ENCODE measurements at places on chromosomes 7 and 10. TPM values are rescaled to one million over a fixed set of nuclear protein-coding genes. Genes with fewer than 3 reads are reported as not detected.

GRCh38 chr10:28280652-28281051 lies 22.2 kb downstream of the MPP7 start:
- DNase-seq, result no peak
- H3K4me3 ChIP-seq, result no peak overlapping the region
- H3K27ac ChIP-seq, result no peak overlapping the region
- H3K27me3 ChIP-seq, result no peaks in the 10 kb centered on the region
- no peaks in the 10 kb centered on the region for H3K36me3 ChIP-seq

- no peak for DNase-seq
- no peak overlapping the region for H3K27ac ChIP-seq
- H3K4me1 ChIP-seq, result no peaks in the 10 kb centered on the region
- no peaks in the 10 kb centered on the region for H3K36me3 ChIP-seq
- H3K4me3 ChIP-seq, result no peak overlapping the region
Measured at GRCh38 chr7:138162236-138162635, 86.0 kb downstream of the AKR1D1 start.

DNA sequence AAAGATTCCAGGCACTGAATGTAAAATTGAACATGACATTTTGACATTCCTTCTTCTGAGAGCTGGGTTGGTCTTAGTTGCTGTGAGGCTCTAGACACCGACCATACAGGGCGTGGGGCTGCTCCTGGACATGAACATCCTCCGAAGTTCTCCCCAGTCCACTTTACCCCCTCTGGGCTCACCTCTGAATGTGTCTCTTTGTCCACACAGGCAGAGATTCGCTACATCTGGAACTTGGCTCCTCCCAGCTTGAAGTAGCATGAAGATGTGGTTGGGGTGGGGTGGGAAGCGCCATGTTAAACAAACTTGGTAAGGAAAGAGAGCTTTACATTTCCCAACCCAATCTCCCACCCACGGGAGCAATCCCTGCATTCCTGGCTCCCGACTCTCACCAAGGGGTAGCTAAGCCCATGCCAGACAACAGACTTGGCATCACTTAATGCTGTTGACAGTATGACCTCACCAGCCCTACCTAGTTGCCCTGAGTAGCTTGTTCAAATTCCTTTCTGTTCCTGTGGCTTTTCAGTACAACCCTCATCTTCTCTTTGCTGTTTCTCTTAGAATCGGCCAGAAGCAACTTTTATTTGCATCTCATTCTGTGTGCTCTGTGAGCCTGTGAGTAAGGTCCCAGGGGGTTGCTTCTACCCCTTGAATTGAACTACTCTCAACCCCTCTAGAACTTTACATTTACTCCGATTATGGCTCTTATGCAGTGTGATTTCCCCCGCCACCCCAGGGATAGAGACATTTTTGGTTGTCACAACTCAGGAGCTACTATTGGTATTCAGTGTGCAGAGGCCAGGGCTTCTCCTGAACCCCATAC lies 211.4 kb downstream of the SEC23IP start:
- H3K27ac ChIP-seq, result no peak overlapping the region
- no peaks in the 10 kb centered on the region for H3K4me1 ChIP-seq
- no peak for DNase-seq

- DNase-seq, result peak; percentile 7
- H3K4me3 ChIP-seq, result no peak overlapping the region
- H3K27ac ChIP-seq, result no peak overlapping the region
Measured at GRCh38 chr10:132534391-132535064, 3.1 kb upstream of the INPP5A start.

- DNase-seq, result no peak
- H3K36me3 ChIP-seq, result no peaks in the 10 kb centered on the region
- no peak overlapping the region for H3K4me3 ChIP-seq
- no peak overlapping the region for H3K27ac ChIP-seq
- no peaks in the 10 kb centered on the region for H3K27me3 ChIP-seq
Measured at GRCh38 chr10:31153161-31153560, 121.5 kb upstream of the ZNF438 start.

DNA sequence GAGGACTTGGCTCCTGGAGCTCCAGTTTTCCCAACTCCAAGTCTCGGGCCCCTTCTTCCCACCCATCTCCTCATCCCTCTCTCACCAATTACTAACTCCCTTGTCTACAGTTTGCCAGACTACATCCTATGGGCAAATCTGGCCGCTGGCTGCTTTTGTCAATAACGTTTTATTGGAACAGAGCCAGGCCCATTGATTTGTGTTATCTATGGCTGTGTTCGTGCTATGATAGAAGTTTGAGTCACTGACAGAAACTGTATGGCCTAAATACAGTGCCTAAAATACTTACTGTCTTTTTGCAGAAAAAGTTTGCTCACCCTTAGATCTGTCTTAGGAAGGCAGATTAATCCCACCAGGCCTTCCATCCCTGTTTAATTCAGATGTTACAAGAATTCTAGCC lies 71.3 kb downstream of the PIP4K2A start:
- no peak overlapping the region for H3K4me3 ChIP-seq
- no peaks in the 10 kb centered on the region for H3K27me3 ChIP-seq
- no peak overlapping the region for H3K27ac ChIP-seq
- no peaks in the 10 kb centered on the region for H3K4me1 ChIP-seq
- H3K36me3 ChIP-seq, result no peaks in the 10 kb centered on the region

GRCh38 chr7:106369352-106369751 lies 84.6 kb upstream of the NAMPT start:
- no peaks in the 10 kb centered on the region for H3K4me1 ChIP-seq
- no peaks in the 10 kb centered on the region for H3K36me3 ChIP-seq
- H3K4me3 ChIP-seq, result no peak overlapping the region

- H3K4me3 ChIP-seq, result no peak overlapping the region
- no peaks in the 10 kb centered on the region for H3K27me3 ChIP-seq
- no peak for DNase-seq
- H3K36me3 ChIP-seq, result no peaks in the 10 kb centered on the region
Measured at GRCh38 chr10:127444155-127444554, 105.0 kb upstream of the NPS start.

DNA sequence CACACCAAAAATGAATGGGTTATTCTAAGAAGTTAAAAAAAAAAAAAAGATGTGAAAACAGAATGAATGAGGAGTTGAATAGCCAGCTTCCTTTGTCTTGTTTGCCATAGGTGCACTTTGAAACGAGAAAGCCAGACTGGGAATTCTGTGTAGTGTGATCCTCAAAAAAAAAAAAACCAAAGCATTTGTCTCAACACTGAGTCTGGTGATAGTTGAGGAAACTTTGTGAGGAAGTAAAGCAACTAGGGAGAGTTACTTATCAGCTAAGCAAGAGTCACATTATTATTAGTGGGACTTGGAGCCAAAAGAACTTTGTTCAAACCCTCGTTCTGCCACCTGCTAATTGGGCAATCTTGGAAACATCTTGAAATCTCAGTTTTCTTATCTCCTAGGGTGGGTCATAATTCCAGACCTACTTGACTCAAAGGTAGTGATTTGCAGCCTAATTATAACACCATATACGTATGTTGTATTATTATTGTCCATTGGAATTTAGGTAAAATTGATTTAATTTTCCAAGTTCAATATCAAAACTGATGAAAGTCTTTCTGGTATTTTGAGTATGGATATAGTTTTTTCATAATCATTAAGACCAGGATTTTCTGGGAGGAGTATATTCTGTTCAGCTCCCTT lies 99.8 kb upstream of the GJD4 start:
- H3K27me3 ChIP-seq, result no peaks in the 10 kb centered on the region
- no peaks in the 10 kb centered on the region for H3K4me1 ChIP-seq
- no peak overlapping the region for H3K27ac ChIP-seq
- no peaks in the 10 kb centered on the region for H3K36me3 ChIP-seq

DNA sequence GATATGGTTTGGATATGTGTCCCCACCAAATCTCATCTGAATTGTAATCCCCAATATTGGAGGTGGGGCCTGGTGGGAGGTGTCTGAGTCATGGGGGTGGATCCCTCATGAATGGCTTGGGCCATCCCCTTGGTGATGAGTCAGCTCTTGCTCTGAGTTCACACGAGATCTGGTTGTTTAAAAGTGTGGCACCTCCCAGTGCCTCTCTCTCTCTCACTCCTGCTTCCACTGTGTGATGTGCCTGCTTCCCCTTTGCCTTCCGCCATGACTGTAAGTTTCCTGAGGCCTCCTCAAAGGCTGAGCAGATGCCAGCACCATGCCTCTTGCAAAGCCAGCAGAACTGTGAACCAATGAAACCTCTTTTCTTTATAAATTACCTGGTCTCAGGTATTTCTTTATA lies 4.8 kb upstream of the GCK start:
- peaks cover 5% of the 10 kb centered on the region for H3K27me3 ChIP-seq
- H3K4me1 ChIP-seq, result no peaks in the 10 kb centered on the region
- H3K4me3 ChIP-seq, result no peak overlapping the region
- H3K36me3 ChIP-seq, result no peaks in the 10 kb centered on the region

GRCh38 chr10:129308953-129309564 lies 158.0 kb upstream of the MGMT start:
- H3K27me3 ChIP-seq, result no peaks in the 10 kb centered on the region
- H3K36me3 ChIP-seq, result no peaks in the 10 kb centered on the region
- DNase-seq, result no peak
- H3K27ac ChIP-seq, result no peak overlapping the region
- H3K4me3 ChIP-seq, result no peak overlapping the region

HEPACAM2 gene
- total RNA-seq, result 0.33 TPM

STEAP1 gene
- 24.5 TPM for total RNA-seq

FGF8 gene
- not detected for total RNA-seq

CC2D2B gene
- total RNA-seq, result 2.0 TPM

ZNF775 gene
- total RNA-seq, result 4.6 TPM

ADK gene
- total RNA-seq, result 27.2 TPM
